ENCODE measurements at places on chromosomes 12 and 14.

DNA sequence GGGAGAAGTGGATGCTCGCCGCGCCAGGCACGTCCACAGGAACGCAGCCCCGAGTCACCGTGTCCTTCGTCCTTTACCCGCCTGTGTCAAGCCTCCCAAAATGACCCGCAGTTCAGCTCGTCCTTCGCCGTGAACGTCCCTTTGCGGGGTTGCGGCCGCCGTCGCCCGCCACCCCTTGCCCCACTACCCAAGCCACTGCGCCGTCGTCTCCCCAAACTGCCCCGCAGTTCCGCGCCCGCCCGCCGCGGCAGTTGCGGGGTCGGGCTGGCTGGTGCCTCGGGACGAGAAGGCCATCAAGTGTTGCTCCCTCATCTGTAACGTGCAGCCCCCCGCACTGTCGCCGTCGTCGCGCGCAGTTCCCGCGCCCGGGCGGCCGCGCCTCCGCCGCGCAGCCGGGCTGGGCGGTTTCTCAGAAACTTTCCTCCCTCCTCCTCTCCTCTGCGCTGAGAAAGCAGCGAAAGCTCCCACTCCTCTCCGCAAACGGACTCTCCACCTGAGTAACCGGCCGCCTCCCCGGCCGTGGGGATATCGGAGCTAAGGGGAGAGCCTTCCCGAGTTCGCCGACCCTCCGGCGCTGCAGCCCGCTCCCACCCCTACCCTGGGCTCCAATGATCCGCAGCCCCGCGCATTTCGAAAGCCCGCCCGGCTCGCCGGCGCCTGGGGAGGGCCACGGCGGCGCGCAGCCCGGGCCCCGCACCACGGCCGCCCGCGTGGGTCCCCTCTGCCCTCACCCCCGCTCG, 6.7 kb downstream of the CDKN1B start:
- DNase-seq, result peak; percentile 54

GRCh38 chr12:27820564-27820963, 40.5 kb upstream of the MANSC4 start:
- DNase-seq, result no peak

GRCh38 chr12:47777741-47778558, 4.9 kb downstream of the SLC48A1 start:
- DNase-seq, result no peak

- DNase-seq, result peak; percentile 99
Measured at GRCh38 chr14:57085801-57086200, 182.9 kb downstream of the EXOC5 start.

DNA sequence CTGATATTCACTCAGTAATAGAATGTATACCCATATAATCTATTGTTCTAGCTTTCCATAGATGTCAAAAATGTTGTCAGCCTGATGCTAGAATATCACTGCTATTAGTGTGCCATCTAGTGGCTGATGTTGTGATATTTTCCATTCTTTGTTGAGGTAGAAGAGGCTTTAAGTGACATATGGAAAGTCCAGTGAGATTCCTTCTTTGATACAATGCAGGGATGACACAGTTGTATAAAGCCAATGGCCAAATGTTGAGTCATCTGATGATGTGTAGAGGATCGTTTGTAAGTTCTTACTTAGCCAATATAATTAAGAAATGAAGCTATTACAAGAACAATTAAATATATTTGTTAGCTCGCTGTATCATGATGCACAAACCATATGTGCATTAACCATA, 58.1 kb upstream of the PCED1B start:
- peak; percentile 71 for DNase-seq

DNA sequence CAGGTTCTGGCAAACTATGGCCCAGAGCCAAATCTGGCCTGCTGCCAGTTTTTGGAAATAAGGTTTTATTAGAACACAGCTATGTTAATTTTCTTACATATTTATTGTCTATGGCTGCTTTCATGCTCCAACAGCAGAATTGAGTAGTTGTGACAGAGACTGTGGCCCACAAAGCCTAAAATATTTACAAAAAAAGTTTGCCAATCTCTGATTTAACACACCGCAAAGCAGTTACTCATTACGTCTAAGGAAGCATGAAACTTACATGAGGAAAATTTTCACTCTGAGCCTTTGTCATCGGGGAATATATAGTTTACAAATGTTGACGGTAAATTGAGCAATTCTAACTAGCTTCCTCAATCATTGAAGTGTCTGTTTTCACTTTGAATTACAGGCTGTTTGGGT, 96.5 kb downstream of the UNC79 start:
- no peak for DNase-seq

GRCh38 chr12:43675048-43675904, 83.3 kb downstream of the PUS7L start:
- DNase-seq, result no peak

DNA sequence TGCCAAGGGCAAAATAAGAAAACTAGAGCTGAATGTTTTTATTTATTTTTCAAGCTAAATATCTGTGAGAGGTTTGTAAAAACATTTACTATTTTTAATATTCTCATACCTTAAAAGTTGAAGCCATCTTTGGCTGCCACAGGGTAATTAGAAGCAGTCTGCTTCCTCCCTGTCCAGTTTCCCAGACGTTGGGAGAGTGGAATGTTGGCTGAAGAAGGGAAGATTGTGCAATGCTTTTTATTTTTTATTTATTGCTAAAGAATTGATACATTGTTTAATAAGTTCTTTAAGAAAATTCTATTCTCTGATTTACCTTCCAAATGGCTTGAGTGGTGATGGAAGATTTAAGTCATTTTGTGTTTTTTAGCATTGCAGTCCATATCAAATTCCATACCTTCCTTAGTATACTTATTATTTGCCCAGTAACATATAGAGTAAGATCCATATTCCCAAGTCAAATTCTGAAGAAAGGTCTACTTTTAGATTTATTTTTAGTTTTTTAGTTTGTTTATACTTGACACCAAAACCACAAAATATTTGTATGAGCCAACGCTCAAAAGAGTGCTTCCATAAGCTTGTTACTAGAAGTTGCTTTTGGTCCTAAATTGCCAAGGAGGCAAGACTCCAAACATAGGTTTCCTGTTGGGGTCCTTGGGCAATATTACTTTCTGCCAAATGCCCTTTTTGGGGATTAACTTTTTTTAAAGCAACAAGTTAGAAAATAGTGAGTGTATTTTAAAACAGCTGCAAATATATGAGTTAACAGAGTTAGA, 124.0 kb upstream of the CPM start:
- no peak for DNase-seq

GRCh38 chr12:89424389-89424788, 72.1 kb upstream of the DUSP6 start:
- DNase-seq, result no peak

DNA sequence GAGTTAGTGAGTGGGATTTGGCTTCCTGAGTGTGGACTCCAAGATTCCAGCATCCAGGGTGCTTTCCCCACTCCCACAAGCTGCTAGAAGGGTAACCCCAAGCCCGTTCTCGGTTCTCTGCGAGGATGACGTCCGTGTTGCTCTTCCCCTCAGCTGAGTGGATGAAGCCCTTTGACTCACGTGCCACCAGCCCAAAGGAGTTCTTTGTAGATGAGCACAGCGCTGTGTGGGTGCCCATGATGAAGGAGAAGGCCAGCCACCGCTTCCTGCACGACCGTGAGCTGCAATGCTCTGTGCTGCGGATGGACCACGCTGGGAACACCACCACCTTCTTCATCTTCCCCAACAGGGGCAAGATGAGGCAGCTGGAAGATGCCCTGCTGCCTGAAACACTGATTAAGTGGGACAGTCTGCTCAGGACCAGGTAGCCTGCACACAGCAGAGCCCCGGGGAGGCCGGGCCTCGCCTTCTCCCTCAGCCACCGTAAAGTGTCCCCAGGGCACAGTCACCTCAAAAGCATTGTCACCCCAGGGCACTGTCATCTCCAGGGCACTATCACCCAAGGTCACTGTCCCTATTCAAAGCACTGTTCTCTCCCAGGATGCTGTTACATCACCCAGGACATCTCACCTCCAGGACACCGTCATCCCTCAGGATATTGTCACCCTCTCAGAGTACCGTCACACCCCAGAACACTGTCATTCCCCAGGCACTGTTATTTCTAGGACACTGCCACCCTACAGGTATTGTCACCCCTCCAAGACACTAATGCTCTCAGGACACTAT, 31.3 kb downstream of the SERPINA3 start:
- no peak for DNase-seq

DNA sequence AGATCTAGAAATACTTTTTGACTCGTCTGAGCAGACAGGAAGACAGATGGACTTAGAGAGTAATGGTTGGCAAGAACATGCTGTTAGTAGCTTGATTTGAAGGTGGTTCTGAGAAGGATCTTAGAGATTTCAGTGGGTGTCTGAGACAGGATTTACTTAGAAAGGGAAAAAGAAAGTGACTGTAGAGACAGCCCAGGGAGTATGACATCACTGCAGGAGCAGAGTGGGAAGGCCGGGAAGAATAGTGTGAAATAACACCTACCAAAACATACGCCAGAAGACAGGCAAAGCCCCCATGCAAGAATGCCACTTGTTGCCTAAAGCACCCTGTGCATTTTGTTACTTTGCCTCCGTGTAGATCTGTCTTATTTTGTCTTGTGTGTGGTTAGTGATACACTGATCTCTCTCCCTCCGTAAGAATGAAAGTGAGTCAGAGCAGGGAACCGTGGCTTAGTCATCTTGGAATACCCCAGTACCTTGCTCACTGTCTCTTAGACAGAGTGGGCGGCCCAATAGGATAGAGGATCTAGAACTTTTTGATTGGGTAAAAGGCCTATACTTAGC, 161.3 kb upstream of the IFNG-AS1 start:
- no peak for DNase-seq

DNA sequence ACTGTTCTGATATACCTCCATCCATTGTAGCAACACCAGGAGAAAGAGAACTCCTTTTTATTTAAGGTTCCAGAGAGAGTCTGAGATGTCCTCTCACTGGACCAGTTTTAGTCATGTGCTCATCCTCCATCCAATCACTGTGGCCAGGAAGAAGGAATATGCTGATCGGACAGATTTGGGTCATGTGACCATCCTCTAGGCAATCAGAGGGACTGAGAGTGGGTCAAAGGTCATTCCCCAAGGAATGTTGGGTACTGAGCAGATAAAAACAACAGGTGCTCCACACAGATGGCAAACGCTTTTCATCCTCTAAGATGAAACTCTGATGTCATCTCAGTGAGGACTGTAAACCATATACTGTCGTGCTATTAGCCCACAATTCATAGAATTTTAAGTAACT, 28.8 kb upstream of the RPH3A start:
- no peak for DNase-seq

GRCh38 chr14:45658917-45659299, 405.9 kb upstream of the MIS18BP1 start:
- no peak for DNase-seq

GRCh38 chr12:47095446-47096236, 15.9 kb upstream of the AMIGO2 start:
- DNase-seq, result no peak

GRCh38 chr12:32437095-32437515, 37.7 kb downstream of the FGD4 start:
- no peak for DNase-seq

DNA sequence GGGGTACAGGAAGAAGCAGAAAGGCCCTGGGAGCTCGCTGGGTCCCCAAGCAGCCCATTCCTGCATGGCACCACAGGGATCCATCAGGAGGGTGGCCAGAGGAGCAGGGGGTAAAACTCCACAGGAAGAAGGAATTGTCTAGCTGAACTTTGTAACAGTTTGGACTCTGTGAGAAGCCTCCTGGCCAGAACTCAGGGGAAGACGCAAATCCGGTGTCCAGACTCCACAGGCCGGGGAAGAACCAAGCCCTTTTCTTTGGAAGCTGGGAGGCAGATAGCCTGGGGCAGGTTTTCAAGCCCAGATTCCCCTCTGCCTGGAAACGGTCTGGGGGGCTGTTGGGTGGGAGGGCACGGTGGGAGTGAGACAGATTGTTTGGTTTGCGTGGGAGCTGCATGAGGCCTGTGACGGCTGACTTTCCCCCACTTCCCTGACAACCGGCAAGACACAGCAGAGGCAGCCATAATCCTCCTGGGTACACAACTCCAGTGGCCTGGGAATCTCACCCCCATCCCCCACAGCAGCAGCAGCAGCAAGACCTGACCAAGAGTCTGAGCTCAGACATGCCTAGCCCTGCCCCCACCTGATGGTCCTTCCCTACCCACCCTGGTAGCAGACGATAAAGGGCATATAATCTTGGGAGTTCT, 16.7 kb downstream of the GPHB5 start:
- DNase-seq, result no peak

GRCh38 chr12:11650286-11651281, 1.1 kb downstream of the ETV6 start:
- DNase-seq, result peak; percentile 65

GRCh38 chr12:8609061-8609570, 3.5 kb downstream of the AICDA start:
- DNase-seq, result peak; percentile 79

- no peak for DNase-seq
Measured at GRCh38 chr12:111664961-111665865, 20.5 kb downstream of the BRAP start.

GRCh38 chr14:71228711-71229110, 321.5 kb downstream of the PCNX1 start:
- DNase-seq, result no peak
